ENCODE measurements at places on chromosomes 6 and 20.
A peak's percentile ranks its signal among the peaks of the same experiment; 100 is the strongest.

GRCh38 chr20:15857173-15857784 is 716.0 kb downstream of the KIF16B start:
- no peak for DNase-seq

DNA sequence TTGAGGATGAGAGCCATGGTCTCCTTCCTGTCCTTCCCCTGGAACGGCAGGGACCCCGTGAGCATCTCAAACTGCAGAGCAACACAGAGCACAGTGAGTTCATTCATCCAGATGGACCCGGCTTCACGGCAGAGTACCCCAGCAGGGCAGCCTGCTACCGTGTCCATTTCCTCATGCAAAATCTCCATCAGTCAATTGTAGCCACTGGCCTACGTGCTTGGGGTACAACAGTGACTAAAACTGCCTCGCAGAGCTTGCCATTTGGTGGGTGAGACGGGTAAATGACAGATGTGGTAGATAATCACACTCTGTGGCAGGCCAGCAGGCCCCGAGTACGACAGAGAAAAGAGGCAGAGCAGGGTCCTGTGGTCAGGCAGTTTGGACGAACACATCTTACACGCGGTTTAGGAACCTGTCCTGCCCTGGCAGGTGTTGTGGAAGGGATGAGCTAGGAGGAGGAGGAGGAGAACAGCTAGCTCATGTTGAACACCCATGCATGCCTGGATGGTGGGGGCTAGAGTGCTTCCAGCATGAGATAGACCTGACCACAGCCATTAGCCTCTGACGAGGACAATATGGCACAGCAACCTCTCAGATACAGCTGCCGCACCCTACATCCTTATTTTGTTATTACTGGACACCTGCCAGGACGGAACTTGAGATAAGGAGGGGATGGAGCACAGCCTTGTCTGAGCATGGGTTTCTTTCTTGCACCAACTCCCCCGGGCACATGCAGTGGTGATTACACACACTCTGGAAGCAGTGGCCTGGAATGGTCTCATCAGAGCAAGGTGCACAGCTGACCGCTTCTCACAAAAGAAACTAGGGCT is 95.6 kb downstream of the RAMACL start:
- DNase-seq: no peak

GRCh38 chr20:9128568-9128967 is 59.7 kb downstream of the PLCB4 start:
- no peak for DNase-seq

GRCh38 chr6:13229205-13230085 is 98.9 kb downstream of the TBC1D7 start:
- no peak for DNase-seq

DNA sequence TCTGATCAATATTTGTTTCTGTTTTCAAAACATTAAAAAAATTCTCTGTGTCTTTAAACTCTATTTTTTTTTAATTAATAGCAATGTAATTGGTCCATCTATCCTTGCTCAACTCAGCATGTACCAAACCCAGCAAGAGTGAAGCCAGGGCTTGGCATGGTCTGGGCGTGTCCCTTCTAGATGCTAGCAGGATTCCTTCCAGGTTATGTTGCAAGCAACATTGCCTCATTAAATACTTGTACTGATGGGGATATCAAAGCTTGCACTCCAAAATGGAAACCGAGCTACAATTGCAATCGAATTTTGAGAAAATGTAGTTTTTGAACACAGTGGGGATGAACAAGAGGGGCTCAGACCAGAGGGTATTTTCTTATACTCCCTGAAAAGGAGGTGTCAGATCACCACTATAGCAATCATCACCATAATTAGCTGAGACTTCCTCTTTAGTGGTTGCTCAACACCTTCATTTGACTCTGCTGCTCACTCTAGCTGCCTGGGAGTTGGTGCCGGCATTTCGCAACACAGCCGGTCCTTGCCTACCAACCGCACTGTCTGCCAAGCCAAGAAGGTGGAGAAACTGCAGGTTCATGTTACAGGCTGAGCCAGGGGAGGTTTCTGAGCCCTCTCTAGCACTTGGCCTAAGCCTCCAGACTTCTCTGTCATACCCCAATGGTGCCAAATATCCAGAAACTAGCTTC is 67.8 kb upstream of the RALGAPA2 start:
- no peak for DNase-seq

DNA sequence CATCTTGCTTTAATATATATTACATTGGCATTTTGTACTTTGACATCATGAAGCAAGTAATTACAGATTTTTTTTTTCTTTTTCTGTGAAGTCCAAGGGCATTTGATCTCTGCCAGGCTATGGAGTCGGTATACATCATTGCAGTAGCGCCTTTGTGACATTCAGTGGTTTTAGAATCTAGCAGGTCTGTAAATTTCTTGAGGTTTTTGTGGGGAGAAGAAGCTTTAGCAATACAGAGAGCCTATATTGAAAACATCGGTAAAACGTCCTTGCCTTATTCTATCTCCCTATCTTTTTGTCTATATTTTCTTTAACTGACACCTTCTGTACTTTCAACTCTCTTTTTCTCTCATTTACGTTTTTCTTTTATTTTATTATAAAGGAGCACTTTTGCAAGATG is 47.2 kb downstream of the DUSP22 start:
- no peak for DNase-seq

DNA sequence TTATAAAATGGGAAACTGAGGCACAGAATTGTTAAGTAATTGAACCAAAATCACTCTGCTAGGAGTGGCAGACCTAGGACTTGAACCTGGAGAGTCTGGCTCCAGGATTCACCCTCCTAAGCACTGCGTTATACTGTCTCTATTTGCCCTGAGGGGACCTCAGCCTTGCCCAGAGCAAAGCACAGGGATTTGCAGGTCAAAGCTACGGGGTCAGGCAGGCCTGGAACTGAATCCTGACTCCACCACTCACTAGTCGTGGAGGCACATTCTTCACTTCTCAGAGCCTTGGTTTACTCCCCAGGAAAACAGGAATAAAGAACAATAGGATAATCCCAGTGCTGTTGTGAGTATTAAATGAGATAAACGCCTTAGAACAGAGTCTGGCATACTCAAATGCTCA is 19.4 kb downstream of the KCNK15 start:
- DNase-seq: no peak

DNA sequence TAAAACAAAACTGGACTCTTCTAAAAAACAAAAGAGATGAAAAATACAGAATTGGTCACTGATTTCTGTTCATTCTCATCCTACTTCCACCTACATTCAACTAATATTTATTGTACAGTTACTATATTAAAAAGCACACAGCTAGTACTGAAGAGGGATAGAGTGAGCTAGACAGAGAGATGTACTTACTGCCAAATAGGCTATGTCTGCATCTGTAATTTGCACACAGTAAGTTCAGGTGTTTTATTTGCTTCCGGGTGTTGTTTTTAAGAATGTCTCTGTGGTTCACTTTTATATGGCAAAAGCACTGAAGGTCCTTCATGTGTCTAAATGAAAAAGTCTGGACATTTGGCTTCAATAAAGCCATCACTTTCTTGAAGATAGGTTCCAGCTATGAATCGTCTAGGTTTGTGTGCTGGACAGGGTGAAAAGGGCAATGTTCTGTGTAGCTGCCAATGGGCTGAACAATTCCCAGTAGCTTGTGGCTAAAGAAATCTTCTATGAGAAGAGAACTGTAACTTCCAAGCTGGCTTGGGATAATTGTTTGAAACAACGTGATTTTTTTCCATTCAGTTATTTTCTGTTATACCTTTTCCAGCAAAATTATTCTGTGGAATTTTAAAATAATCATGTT is 47.3 kb downstream of the EPB41L2 start:
- DNase-seq: no peak

GRCh38 chr6:125846292-125847024 is 55.7 kb downstream of the NCOA7 start:
- no peak for DNase-seq

DNA sequence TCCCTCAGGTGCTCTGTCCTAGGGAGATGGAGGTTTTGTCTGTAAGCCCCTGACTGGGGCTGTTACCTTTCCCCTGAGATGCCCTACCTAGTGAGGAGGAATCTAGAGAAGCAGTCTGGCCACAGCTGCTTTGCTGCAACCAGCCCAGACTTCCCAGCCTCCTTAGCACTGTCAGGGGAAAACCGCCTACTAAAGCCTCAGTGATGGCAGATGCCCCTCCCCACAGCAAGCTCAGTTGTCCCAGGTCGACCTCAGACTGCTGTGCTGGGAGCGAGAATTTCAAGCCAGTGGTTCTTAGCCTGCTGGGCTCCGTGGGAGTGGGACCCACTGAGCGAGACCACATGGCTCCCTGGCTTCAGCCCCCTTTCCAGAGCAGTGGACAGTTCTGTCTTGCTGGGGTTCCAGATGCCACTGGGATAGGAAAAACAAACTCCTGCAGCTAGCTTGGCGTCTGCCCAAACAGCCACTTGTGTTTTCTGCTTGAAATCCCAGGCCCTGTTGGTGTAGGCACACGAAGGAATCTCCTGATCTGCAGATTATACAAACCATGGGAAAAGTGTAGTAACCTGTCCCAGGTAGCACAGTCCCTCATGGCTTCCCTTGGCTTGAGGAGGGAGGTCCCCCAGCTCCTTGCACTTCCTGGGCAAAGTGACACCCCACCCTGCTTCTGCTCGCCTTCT is 146.4 kb upstream of the PROKR2 start:
- DNase-seq: no peak

GRCh38 chr6:169162249-169162648 is 91.4 kb downstream of the THBS2 start:
- no peak for DNase-seq

GRCh38 chr6:14286144-14286543 is 168.6 kb downstream of the CD83 start:
- DNase-seq: no peak

- DNase-seq: no peak
These were observed 60.1 kb upstream of the CD93 start for GRCh38 chr20:23146181-23146580.

DNA sequence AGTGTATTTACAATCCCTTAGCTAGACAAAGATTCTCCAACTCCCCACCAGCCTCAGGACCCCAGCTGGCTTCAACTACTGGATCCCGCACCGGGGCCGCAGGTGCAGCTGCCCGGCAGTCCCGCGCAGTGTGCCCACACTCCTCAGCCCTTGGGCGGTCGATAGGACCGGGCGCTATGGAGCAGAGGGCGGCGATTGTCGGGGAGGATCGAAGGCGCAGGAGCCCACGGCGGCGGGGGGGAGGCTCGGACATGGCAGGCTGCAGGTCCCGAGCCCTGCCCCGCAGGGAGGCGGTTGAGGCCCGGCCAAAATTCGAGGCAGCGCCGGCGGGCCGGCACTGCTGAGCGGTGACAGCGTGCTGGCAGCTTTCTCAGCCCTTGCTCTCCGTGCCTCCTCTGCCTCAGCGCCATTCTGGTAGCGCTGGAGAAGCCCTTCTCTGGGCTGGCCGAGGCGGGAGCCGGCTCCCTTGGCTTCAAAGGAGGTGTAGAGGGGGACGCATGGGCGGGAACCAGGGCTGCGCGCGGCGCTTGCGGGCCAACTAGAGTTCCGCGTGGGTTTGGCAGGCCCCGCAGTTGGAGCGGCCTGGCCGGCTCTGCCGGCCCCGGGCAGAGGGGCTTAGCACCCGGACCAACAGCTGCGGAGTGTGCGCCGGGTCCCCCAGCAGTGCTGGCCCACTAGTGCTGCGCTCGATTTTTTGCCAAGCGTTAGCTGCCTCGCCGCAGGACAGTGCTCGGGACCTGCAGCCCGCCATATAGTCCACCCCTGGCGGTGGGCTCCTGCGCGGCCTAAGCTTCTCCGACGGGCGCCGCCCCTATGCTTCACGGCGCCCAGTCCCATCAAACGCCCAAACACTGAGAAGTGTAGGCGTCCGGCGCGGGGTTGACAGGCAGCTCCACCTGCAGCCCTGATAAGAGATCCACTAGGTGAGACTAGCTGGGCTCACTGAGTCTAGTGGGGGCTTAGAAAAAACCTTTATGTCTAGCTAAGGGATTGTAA is 32.4 kb upstream of the KIF13A start:
- DNase-seq: no peak

DNA sequence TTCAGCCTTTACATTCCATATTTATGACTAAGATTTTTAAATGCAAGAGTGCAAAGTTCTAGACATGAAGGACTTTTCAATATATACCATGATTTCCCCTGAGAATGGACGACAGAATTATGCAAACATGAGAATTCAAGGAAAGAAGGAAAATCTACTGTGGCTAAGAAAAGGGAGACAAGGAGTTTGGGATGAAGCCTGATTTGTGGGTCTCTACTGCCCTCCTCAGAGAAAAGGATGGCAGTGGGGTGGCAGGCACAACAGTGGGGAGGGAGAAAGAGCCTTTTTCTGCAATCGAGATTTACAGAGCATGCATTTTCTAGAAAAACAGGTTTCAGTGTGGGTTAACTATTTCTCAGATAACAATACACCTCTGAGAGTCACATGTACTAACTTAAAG is 466.9 kb upstream of the NRSN1 start:
- peak; percentile 32 for DNase-seq

DNA sequence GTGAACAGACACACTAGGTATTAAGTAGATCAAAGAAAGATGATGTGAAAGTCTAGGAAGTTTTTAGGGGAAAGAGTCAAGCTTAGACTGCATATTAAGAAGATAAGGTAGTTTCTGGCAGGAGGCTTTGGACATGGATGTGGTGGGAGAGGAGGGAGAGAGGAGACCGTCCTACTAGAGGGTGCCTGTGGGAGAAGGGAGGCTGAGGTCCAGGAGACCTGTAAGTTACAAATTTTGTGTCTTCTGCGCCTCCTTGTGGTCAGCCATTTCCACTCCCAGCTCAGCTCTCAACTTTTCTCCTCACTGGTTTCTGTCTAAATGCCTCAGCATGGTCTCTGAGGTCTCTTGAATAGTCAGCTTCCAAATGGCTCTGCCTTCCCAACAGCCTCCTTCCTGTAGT is 193.5 kb downstream of the UNC5CL start:
- peak; percentile 30 for DNase-seq

DNA sequence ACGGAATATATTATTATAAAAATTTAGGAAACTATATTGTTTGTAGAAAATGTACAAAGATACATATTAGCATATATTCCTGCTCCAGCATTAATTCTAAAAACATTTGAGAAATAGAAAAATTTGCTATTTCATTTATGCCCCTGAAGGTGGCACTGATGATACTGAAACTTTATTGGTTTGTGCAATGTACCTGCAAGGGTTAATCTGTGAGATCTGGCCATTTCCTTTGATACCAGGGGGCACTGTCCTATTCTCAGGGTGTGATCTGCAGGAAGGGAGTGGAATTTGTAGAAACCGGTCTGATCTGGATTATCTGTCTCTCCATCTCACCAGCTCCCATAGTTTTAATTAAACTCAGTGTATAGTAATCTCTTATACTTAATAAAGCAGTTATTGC is 625.1 kb upstream of the IMPG1 start:
- no peak for DNase-seq

Data from cerebellar cortex (tissue), 1 donor.